ENCODE measurements at places on chromosomes 12 and 14. TPM values are rescaled to one million over a fixed set of nuclear protein-coding genes. Genes with fewer than 3 reads are reported as not detected.

The MGST1 gene
- 14.7 TPM for polyA plus RNA-seq

DNA sequence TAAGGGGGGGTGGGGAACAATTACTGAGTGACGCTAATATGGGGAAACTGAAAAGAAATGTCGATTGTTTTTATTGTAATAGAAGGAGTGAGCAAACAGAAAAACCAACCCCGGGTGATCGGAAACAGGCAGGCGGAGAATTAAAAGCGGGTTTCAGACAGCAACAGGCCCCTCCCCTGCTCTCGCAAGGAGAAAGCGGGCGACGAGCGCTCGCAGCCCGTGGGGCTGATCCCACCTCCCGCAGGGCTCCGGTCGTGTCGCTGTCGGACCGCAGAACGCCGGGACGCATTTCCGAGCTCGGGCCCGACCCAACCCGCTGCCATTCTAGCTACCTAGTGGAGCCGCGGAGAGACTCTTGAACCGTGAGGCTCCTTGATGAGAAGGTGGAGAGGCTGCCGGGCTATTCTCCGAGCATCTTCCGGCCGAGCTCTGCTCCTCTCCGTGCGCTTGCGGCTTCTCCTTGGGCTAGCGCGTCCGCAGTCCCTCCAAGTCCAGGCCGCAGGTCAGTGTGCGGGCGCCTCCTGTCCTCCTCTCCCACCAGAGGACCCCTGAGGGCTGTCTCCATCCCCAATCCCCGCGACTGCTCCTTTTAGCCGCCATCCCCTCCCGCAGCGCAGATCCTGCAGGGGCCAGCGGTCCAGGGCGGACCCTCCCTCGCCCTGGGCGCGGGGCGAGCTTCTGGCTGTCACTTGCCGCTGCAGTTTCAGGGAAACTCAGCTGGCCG, 4.1 kb upstream of the PAX9 start:
- DNase-seq = no peak

DNA sequence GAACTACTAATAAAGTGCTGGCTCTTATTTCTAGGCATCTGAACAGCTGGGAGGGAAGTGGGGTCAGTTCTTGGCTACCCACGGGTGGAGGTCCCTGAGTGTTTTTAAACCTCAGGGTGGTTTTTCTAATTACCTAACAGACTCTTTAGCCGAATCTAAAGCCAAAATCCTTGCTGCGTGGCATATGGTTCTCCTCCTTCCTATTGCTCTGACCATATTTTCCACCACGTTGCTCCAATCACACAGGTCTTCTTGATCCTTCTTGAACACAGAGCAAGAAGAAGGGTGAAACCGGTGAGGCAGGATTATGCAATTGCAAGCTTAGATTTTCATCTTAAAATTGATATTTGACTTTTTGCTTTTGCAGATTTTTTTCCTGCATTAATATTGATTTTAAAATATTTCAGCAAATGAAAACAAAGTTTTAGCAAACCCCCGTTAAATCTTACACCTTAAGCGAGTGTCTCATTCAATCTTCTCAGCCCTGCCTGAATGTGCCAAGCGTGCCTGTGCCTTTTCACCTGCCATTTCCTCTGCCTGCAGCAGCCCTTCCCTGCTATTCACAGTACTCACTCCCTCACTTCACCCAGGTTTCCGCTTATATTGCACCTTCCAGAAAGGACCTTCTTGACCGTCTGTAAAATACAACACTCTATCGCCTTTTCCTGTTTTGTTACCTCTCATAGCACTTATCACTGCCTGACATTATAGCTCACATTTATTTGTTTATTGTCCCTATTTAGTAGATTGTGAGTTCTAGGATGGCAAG, 506.0 kb downstream of the DIO2 start:
- DNase-seq = no peak

GRCh38 chr14:24327303-24327702, 7.6 kb downstream of the ADCY4 start:
- DNase-seq = no peak

DNA sequence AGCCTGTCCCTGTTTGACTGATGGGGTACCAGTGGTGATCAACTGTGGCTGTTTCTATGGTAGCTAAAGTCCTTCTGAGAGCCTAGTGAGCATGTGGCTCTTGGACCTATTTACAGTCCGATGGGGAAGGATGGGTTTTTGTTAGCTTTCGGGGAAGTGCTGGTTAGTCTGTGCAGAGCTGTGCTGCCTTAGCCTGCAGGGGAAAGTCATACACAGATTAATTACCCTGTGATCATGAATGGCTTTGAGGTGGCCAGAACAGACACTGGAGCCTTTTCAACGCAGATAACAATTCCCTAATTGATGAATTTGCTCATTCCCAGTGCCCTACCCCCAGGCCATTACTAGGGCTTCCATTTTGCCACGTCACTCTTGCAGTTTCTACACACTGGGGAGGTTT, 99.7 kb downstream of the WSCD2 start:
- no peak for DNase-seq

- DNase-seq = no peak
Observed at GRCh38 chr12:76020731-76021672, 10.6 kb downstream of the PHLDA1 start.
